ENCODE measurements at places on chromosomes 1 and 21.

DNA sequence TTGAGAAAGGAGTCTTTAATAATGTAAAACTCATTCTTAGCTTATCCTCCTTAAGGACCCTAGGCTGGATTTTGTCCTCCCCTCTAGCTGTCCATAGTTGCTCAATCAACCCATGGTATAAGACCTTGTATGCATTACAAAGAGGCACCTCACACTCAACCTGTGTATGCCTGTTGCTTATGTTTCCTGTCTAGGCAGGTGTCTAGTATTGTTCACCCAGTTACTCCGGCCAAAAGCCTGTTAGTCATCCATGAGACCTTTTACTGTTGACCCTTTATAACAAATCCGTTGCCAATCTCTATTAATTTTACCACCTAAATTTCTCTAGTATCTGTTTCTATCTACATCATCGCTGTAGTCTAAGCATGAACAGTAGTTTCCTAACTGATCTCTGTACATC lies 3.7 kb downstream of the LYPLAL1 start:
- DNase-seq, result no peak

DNA sequence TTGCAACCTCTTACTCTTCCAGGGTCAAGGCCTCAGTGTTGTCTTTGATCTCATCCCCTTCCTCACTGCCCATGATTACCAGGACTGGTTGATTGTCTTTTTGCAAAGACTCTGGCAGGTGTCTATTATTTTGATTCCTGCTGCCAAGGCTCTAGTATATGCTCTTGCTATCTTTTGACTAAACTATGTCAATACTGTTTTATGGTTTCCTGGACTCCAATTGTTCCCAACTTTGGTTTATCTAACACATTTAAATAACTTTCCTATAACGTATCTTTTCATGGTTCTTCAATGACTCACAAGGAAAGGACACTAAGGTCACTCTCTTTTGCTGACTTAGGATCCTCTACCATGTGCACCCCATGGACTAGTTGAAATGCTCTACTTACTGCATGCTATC lies 141.5 kb downstream of the PTPRC start:
- no peak for DNase-seq

- no peak for DNase-seq
Observed at GRCh38 chr21:34362670-34363069, 1.1 kb upstream of the KCNE2 start.

DNA sequence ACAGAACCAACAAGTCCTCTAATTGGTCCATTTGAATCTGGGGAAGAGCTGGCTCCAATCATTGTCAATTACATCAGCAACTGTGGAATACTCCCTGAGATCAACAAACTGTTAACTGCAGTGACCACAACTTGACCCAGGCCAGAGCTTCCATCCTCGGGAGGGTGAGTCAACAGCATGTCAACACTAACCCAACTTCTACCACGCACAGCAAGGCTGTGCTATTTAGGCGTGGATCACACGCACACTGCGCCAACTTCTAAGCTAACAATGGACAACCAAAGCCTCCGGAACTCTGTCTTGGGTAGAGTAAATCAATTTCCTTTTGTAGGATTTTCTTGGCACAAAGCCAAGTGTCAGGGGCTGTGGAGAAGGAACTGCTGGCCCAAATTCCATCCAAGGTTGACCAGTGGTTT lies 30.4 kb downstream of the APP start:
- DNase-seq, result no peak

DNA sequence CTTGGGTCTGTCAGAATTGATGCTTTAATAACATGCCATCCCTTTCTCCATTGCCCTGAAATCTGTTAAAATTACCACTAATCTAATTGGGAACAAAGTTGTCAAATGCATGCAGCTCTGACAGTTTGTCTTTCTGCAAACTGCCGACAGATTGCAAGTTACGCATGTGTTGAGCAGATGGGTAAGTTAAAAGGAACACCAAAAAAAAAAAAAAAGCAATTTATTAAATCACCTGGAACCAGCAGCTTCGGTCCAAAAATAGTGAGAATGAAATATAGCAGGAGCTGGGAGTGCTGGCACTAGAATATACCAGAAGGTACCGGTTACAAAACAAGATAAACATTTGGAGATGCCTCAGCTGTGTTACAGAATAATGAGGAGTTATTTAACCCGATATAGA lies 149.6 kb upstream of the C1orf87 start:
- no peak for DNase-seq
